Erythroblast (primary cell): ENCODE measurements at places on chromosomes 11 and 22.

- DNase-seq = no peak
These were observed 17.3 kb upstream of the CLNS1A start for GRCh38 chr11:77654770-77655434.

GRCh38 chr11:108527382-108527781, 29.2 kb upstream of the POGLUT3 start:
- no peak for DNase-seq

GRCh38 chr11:25327656-25328055, 830.8 kb downstream of the LUZP2 start:
- no peak for DNase-seq

GRCh38 chr11:72445423-72445822, 11.1 kb upstream of the CLPB start:
- no peak for DNase-seq

GRCh38 chr11:111986589-111986988, 38.6 kb upstream of the DLAT start:
- no peak for DNase-seq
